NCI-H187 (cell line): ENCODE measurements at places on chromosomes 6 and 20.

DNA sequence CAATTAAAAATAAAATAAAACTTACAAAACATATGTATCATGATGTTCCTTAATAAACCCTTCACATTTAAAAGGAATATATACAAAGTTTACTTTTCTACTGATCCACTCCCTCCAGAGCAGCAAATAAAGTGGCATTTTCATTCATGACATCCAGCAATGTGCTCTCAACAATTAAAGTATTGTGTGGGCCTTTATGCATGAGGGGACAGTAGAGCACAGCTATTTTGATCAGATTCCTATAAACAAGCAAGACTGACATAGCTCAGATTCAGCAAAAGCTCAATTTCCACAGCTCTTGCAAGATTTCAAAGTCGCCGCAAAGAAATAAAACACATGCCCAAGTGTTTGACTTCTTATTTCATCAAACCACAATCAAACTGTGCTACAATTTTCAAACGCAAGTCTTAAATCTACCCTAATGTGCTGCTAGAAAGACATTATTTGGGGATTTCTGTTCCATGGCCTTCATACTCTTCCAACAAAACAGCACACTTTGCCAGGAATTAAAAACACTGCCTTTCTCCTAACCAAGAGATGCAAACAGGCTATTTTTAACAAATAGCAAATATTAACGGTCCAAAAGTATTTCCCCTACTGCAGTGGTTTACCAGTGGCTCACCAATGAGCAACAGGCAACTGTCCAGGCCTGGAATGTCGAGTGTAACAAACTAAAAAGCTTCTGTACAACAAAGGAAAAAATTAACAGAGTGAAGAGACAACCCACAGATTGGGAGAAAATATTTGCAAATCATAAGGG is 52.3 kb downstream of the MBOAT1 start:
- DNase-seq = no peak

- no peak for DNase-seq
Measured at GRCh38 chr6:1039746-1040145, 272.2 kb upstream of the FOXQ1 start.

DNA sequence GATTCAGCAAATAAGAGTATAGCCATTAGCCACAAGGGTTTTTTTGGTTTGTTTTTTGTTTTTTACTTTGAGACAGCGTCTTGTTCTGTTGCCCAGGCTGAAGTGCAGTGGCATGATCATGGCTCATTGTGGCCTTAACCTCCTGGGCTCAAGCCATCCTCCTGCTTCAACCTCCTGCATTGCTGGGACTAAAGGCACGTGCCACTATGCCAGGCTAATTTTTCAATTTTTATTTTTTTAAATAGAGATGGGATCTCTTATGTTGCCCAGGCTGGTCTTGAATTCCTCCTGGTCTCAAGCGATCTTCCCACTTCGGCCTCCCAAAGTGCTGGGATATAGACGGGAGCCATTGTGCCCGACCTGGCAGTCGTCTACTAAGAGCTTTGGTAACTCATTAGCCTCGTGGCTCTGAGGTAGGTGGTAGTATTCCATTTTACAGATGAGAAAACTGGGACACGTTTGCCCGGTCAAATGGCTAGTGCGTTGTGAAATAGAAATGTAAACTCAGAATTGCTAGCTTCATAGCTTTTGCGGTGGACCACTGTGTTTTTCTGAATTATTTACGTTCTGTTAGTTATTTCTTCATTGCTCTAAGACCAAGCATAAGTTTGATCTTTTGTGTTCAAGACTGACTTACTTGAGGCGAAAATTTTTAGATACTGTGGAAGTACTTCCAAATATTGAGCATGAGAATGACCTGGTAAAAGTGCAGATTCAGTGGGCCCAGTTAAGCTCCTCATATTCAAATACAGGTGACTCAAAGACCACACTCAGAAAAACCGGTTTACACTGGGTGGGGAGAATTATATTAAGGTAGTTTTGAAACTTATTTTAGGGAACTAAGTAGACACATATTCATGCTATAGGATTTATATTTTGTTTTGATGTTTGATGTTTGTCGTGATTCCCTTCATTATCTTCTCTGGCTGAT is 2.1 kb downstream of the PANK2 start:
- no peak for DNase-seq

- DNase-seq = no peak
Measured at GRCh38 chr6:5671601-5672559, 334.8 kb downstream of the NRN1 start.

GRCh38 chr6:76861403-76861802 is 601.9 kb downstream of the HTR1B start:
- DNase-seq = no peak

DNA sequence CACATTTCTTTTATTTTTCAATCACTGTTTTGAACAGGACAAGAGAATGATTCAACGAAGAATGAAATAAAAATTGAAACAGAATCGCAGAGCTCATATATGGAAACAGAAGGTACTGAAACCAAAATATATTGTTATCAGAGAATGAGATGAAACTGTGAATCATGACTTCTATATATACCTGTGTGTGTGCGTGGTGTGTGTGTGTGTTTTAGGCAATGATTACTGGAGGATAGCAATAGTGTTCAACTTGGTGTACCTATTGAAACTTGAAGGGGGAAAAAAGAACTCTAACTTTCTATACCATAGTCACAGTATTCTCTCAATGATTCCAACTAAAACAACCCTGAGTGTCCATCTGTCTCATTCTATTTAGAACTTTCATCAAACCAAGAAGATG is 586.6 kb downstream of the KIF16B start:
- no peak for DNase-seq

DNA sequence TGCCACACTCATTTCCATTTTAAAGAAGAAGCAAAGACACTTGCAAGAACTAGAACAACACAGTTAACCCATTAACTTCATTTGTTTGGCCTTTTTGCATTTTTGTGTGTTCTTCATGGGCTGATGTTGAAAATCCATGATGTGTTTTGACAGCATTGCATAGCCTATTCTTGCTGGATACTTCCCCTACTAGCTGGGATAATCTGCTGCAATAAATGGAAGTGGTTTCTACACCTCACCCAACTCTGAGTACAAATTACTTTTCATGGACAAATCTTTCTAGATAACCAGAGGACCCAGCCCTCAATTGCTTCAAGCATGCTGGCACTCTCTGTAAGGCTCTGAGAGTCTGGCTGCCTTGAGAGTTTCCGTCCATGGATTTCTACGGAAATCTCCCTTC is 26.5 kb downstream of the CST9L start:
- DNase-seq = no peak

- DNase-seq = no peak
Measured at GRCh38 chr6:156279261-156279969, 497.8 kb upstream of the ARID1B start.

- DNase-seq = no peak
Measured at GRCh38 chr20:22795871-22796270, 211.5 kb upstream of the FOXA2 start.

DNA sequence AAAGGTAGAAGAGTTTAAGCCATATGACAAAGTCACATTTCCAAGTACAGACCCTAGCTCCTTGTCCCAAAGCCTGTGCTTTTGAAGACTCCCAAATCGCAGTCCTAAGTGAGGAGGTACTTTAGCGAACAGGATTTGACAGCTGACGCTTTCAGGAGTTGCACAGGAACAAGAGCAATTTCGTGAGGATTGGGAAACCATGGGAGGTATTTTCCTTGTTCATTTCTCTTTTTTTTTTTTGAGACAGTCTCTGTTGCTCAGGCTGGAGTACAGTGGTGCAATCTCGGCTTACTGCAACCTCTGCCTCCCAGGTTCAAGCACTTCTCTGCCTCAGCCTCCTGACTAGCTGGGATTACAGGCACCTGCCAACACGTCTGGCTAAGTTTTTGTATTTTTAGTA is 150.6 kb downstream of the MTHFD1L start:
- DNase-seq = no peak

GRCh38 chr6:140276719-140277118 is 902.3 kb upstream of the CITED2 start:
- no peak for DNase-seq

DNA sequence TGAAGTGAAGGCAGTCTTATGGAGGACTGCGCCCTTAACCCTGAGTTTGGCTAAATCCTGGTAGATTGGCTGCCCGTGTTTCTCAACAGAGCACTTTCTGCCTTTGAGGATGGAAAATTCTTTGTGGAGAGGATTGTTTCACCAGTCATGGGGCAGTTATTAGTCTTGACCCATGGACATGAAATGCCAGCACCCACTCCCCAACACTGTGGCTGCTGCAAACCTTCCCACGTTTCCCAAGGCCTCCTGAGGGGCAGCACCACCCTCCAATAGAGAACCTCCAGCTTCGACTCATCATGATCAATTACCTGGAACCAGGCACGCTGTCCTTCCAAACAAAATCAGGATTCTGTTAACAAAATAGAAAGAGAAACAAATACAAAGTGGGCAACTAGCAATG is 117.8 kb downstream of the PXDC1 start:
- DNase-seq = no peak

DNA sequence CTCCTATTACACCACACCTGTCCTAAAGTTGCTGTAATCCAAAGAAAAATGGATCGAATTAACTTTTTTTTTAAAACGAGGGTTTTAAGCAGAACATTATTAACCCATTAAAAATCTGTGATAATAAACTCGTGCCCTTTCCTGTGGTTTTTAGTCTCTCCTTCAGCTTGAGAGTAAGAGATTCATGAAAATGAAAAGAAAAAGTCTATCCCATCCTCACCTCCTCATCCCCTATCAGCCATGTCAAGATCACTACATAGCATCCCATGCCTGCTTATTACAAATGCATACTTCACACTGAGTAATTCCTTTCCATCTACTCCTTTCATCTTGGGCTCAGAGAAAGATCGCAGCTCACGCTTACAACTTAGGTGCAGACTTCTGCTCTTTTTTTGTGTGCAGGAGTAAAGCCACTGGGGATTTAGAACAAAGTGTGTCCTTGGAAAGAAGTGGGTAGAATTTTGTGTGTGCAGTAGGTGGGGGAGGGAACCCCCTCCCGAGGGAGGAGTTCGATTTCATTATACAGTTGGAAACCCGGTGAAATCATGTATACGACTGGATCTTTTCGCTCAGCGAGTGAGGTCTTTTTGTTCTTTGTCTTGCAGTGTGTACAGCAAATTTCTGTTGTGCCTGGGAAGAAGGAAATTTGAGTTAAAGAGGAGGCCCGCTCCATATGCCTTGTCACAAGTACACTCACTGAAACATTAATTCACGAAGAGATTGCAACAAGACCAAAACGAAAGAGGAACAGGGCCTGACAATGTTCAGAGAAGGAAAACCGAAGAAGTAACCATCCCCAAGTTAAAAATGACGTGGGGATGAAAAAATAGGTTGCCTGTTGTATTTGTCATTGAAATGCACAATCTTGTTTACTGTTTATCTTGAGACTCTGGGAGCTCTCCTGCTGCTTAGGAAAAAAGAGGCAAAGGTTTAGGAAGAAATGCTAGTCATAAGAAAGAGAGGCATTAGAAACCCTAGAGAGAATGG is 146.5 kb upstream of the ZNF217 start:
- DNase-seq = peak; percentile 85

- peak; percentile 21 for DNase-seq
Measured at GRCh38 chr6:108565091-108565766, 4.5 kb downstream of the FOXO3 start.

DNA sequence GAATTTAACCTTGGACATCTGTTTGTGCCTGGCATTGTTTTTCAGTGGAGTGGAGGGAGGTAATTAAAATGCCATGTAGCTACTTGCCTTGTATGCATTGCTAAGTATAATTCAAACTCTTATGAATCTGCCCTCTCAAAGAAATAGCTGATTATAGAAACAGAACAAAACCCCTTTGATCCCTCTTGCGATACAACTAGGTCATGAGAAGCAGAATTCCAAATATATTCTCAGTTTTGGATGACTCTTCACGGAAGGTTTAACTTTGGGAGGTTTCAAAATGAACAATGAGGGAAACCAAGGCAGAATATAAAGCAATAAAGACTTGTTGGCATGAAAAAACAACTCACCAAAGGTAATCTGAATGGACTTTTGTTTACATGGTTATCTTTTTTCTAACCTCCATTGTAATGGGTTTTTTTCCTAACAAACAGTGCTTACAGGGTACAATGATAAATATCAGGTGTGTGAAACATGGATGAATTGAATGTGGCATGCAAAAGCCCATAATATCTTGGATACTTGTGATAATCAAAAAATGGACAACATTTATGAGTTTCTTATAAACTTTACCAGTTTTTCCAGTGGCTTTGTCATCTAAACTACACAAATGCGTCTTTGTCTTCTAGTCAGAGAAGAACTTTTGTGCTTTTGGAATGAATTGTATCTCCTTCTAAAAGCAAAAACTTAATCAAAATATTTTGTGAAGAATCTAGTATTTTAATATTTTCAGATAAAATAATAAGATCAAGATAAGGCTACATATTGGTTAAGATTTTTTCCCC is 15.7 kb upstream of the HEY2 start:
- DNase-seq = no peak

DNA sequence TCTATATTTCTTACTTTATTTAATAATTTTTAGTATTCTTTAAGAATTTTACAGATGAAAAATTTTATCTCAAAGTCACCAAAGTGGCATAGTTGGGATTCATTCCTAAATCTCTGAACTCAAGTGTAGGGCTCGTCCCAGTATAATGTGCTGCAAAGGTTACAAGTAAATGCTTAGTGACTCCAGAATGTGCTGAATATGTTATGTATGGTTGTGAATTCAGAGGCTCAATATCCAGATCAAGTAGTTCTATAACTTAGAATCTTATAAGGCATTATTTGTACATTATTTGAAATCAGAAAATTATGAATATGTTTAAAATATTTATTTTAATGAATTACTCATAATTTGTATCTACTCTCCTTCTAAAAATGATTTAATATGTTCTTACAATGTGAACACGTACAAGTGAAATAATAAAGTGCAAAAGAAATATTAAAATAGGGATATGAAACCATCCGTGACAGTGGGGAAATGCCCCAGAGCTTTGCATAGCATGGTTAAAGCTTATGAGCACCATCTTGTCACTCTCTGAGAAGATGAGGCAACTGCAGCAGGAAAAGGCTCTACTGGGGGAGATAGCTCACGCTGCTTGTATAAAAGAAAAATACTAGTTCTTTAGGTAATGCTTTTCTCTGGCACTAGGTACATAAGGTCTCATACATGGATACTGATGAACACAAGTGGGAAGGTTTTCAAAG is 259.0 kb downstream of the FOXC1 start:
- no peak for DNase-seq

DNA sequence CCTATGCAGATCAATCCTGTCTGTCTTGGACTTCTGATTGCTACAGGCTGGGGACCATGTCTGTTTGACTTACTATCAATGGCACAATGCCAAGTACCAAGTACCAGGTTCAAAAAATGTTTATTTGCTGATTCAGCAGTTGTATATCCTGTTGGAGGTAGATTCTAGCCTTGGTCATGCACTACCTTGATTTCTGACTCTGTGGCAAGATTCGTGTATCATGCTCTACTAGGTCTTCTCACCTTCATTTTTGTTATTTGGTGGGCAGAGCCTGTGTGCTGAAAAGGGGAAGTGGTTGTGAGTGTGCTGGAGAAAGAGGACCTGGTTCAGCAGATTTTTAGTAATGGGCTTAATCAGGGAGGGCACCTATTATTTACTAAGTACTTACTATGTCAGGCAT is 192.4 kb upstream of the MYLIP start:
- no peak for DNase-seq

- no peak for DNase-seq
Measured at GRCh38 chr6:82984720-82985119, 80.9 kb downstream of the UBE3D start.
